ENCODE measurements at places on chromosomes 2 and 18.
A peak's percentile ranks its signal among the peaks of the same experiment; 100 is the strongest.

DNA sequence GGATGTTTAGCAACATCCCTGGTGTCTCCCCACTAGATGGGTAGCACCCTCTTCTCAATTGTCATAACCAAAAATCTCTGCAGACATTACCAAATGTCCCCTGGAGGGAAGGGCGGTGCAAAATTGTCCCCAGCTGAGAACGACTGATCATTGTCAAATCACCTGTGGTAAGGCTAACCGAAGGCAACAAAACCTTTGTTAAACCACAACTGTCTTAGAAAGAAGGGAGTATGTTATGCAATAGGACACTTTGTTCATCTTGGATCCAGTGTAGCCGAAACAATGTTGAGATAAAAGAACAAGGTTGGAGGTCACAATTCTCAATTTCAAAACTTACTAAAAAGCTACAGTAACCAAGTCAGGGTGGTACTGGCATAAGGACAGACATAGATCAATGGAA lies 50.3 kb upstream of the ST3GAL5 start:
- no peak for DNase-seq

DNA sequence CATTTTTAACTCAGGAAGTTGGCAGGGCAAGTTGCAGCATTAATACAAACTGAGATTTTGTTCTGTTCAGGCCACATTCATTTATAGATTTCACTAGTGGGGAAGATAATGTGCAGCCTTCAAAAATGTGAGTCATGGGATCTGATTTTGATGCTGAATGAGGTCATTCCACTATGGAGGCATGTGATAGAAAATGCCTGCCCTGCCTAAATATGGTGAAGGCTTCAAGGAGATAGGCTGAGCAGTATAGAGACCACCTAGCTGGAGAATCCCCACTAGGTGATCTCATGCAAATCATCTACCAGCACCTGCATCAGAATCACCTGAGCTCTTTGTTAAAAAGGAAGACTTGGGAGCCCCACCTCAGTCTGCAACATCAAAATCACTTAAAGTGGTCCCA lies 43.7 kb downstream of the PAX3 start:
- DNase-seq, result no peak

DNA sequence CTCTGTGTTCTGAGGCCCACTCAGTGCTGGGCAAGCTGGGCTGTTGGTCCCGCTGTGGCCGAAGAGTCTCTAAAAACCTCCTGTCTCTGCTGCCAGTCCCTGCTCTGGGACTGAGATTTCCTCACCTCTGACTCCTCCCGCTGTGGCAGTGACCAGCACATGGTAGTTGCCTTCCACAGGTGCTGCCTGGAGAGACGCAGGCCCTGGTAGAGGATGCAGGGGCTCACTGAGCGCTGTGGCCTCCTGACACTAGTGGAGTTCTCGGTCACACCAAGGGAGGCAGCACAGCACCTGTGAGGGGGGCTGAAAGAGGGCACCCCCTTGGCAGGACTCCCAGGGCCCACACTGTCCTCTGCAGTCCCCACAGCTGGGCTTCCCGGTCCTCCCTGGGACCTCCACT lies 3.8 kb upstream of the ASB1 start:
- DNase-seq, result no peak

GRCh38 chr2:171550613-171551012 lies 28.3 kb downstream of the CYBRD1 start:
- no peak for DNase-seq

GRCh38 chr2:30894498-30895119 lies 87.4 kb upstream of the CAPN13 start:
- DNase-seq, result no peak

DNA sequence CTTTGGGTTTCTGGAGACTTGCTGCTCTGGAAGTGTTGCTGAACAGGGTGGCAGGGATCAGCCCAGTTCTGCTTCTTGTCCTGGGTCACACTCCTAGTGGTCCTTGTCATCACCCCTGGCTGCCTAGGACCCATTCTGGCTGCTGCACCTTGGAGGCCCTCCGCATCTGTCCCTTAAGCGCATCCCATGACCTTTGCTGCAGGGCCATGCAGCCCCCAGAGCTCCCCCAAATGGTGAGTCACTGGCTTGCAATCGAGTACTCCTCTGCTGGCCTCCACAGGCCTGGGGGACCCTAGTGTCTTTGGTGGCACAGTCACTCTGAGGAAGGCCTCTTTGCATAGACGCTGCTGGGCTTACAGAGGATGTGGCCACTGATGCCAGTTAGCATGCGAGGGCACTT lies 188.5 kb downstream of the ASB1 start:
- DNase-seq, result no peak

GRCh38 chr2:232075080-232075479 lies 113.6 kb downstream of the DIS3L2 start:
- DNase-seq, result no peak

- no peak for DNase-seq
Measured at GRCh38 chr2:108906403-108907077, 82.5 kb downstream of the EDAR start.

- no peak for DNase-seq
Measured at GRCh38 chr2:29202819-29203495, 87.7 kb downstream of the CLIP4 start.

DNA sequence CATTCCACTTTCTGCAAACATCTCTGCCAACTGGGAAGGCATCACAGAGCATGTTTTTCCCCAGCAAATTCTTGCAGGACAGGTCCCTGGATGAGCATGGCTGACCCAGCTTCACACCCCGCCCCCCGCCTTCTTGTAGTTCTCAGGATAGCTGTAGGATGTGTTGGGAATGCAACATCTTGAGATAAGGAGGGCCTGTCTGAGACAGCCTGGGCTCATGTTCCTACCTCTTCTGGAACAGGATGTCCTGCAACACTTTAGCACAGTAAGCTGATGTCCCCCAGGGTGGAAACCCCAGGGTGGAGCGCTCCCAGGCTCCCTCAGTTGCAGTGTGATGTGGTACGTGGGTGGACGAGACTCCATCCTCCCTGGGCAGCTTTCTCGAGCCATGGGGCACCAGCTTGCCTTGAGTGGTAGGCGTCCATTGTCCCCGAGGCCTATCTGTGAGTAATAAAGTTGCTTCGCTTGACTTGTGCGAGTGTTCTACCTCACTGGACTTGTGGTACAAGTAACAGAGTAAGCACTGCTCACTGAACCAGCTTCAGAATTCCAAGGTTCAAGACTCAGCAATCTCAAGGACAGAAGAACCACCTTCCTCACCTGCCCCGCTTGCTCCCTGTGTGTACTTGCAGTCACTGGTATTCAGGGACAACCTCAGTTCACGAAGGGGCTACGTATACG lies 48.6 kb downstream of the EMX1 start:
- DNase-seq, result no peak

DNA sequence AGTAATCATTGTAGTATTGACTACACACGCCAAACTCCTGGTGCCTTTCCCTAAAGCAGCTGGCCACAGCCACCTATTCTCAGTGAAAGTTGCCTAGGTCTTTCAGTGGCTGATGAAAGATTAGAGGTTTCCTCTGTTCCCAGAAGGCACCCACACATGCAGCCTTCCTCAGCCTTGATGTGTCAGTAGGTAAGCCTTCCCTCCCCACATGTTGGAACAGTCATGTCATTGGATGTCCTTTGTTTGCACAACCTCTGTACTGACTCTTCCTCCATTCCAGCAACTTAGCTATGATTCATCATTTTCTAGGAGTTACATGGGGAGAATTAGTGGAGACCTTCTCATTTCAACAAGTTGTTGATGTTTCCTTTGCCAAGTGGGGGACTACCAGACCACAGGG lies 630.8 kb upstream of the SLC39A10 start:
- DNase-seq, result no peak

DNA sequence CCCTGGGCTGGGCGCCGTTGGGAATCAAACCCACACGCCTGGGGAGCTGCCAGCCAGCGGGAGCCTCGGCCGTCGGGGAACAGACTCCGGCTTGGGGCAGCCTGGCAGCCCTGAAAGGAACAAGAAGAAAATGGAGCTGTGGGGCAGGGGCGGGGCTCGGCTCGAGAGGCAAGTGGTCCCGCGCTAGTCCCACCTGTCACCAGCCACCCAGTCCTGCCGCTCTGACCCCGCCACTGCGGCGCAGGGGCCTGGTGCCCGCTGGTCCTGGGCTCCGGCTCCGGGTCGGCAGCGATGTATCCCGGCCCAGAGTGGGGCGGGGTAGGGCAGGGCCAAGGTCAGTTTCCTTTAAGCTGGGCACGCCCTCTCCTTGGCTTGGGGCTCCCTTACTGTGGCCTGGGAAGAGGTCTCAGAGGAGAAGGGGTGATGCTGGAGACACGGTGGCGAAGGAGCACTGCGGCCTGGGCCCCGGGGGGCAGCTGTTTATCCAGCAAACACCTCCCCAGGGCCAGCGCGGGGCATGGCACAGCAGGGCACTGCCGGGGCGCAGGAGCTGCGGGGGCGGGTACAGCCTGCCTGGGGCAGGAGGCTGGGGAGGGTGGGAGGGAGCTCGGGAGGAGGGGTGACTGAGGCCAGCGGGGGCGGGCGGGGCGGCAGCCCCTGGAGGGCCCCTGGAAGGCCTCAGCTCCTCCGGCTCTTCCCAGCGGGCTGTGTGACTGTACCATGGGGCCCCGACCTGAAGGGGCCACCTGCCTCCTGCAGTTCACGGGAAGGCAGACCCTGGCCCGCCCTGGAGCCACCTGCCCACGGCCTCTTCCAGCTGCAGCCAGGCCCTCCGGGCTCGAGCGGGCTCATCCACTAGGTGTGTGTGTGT lies 15.6 kb downstream of the ODC1 start:
- DNase-seq, result peak; percentile 57

DNA sequence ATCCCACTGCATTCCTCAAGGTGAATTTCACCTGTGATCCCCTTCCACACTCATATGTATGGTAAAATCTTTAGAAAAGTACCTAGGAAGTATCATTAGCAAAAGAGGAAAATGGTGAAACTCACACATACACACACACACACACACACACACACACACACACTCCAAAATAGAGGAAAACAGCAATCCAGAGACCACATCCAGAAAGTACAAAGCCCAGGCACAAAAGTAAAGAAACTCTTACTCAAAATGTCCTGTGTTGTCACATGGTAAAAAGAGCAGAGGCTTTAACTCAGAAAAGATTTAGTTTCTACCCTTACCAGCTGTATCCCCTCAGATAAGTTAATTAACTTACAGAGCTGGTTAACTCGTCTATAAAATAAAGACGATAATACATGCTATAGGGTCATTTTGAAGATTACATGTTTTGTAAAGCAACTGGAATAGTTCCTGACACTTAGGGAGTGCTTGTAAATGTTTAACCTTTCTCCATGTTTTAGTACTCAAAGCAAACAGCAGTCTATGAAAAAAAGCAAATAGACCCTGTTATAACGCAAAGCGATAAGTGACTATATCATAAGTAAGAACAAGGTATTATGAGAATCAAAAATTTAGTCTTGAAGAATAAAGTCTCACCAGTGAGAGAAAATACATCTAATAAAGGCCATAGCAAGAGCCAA lies 360.0 kb upstream of the LRATD1 start:
- DNase-seq, result no peak

DNA sequence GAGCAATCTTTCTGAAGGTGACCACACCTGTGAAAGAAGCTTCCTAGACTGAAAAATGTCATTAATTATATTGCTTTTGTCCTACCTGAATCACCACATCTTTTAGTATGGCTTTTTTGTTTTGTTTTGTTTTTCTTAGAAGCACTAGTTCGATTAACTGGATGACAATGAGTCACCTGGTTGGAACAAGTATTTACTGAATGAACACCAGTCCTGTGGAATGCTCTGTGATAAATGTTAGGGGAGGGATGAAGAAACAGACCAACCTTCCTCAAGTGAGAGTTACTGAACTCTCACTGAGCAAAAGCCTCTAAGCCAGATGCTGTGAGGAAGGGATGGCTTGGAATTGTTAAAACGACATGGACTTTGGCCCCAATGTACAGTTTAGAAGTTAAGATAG lies 26.8 kb upstream of the DCC start:
- DNase-seq, result no peak

DNA sequence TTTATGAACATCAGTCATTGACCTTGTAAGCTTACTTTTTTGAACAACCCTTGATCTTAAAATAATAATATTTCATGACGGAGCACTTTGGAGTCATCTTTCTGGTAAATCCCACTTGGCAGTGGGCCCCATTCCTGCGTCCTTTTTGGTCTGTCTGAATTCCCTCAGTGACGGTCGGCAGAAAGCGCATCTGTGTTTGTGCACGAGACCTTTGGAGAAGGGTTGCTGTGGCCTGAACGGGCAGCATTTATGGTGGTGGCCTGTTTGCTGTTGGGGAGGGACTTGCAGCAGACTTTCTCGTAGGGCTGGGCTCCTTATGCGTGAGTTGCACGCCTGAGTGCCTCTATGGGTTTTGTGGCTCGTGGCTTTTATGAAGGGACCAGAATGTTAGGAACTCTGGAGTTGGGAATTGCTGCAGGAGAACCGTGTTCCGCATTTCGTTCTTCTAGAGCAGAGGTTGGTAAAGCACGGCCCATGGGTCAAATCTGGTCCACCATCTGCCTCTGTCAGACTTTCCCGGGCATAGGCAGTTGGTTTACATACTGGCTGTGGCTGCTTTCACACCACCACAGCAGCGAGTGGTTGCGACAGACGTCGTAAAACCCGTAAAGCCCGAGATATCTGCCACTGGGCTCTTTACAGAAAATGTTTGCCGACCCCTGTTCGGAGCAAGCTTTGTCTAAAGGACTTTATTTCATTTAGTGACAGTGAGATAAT lies 30.8 kb downstream of the LPIN1 start:
- DNase-seq, result no peak

GRCh38 chr2:75310876-75311275 lies 111.6 kb upstream of the TACR1 start:
- DNase-seq, result no peak
